ENCODE measurements at places on chromosomes 5 and 9.

DNA sequence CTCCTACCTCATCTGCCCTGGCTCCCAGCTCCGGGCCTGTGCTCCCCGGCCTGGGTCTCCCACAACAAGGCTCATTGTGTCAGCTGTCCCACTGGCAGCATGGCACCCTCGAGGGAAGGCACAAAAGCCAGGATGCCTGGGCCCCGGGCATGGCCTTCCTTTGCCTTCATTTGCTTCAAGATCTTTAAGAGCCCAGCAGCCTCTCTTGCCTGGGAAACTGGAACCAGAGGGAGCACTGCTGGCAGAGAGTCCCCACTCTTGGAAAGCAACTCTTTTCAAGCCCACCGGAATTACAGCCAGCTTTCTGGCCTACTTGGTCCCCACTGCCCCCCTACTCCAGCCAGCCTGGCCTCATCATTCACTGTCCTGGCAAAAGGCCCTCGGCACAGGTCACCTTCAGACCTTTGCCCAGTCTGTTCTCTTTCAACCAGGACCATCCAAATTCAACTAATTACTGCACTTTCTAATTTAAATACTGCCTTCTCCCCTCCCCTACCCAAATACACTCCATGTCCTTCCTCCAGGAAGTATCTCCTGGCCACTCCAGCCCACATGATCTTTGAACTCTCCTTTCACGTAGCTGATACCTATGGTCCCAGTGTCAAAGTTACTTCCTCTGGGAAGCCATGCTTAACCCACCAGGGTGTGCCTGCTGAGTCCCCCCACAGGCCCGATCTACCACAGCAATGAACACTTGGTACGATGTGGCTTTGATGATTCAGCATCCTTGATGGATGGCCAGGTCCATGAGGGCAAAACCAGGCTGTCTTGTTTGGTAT lies 8.9 kb downstream of the ZER1 start:
- DNase-seq, result no peak

- no peak for DNase-seq
Observed at GRCh38 chr9:32566770-32567169, 6.2 kb downstream of the NDUFB6 start.

- peak; percentile 63 for DNase-seq
Observed at GRCh38 chr5:395921-396530, 47.0 kb upstream of the EXOC3 start.

GRCh38 chr5:157620776-157621175 lies 31.5 kb downstream of the SOX30 start:
- DNase-seq, result no peak

GRCh38 chr9:114170771-114171461 lies 15.6 kb downstream of the COL27A1 start:
- DNase-seq, result no peak

DNA sequence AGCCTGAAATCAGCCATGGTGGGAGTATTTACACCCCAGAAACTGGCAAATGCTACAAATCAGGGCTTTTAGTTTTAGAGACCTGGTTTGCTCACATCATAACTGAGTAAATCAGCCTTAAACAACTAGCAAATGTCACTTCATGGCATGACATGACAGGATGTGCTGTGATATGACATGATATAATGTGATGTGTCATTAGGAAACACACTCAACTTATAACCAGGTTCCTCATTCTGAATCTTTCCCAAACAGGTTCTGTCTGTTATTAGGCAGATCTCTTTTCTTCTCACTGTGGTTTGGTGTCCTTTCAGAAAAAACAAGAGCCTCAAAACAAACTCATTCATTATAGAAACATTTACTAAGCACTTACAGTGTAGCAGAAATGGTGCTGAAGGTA lies 90.5 kb downstream of the ADAMTS12 start:
- DNase-seq, result no peak

GRCh38 chr5:96595300-96596090 lies 66.7 kb upstream of the CAST start:
- no peak for DNase-seq

DNA sequence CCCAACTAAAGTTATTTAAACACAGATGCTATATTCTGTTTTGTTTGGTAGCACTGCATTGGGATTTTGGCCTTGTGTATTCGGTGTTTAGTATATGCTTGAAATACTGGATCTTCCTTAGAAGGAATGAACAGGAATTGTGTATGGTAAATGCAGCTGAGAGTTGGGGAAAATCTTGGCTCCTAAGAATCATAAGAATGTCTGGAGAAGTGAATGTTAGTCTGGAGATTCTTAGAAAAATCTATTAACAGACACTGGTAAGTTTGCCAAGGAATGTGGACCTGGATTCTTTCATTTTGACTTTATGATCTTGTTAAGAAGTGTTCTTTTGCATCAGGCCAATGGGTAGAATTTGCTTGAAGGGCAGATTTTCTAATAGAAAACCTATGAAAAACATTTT lies 38.9 kb downstream of the SNX30 start:
- DNase-seq, result no peak

GRCh38 chr5:14685757-14686156 lies 21.2 kb downstream of the OTULIN start:
- no peak for DNase-seq

DNA sequence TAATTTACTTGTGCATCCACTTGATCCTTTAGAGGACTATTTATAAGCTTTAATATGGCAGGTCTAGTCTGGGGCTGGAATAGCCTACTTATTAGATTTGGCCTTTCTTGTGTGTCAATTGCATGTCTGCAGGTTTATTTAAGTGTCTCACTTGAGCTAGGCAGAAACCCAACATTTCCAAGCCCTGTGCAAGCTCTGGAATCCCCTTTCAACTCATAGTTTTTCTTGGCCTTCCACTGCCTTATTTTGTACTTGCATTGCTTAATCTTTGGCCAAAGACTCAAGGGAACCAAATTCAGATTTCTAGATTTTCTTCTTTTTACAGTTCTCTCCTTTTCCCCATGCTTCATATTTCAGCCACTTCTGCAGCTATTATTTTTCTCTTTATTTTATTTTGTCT lies 102.4 kb upstream of the RFX3 start:
- no peak for DNase-seq
